CD4-positive, alpha-beta T cell (primary cell): ENCODE measurements at places on chromosomes 12 and 14.

- no peak for DNase-seq
Observed at GRCh38 chr12:132723764-132724140, 13.1 kb downstream of the PGAM5 start.

DNA sequence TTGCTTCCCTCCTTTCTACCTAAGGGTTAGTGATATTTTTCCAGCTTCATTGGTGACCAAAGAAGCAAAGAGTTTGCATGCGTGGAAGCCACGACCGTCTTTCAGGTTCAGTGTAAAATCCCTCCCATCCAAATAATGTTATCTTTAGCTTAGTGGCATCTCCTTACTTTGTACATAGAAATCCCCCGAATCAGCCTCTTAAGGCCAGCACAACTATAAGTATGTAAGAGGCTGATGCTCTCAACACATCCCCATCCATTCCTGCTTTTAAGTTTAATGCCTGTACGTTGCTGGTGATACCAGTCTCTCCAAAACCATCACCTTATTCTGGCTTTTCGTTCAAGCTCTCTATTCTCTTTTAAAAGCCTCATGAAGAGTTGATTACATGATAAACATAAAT is 14.6 kb downstream of the CDKN1B start:
- DNase-seq, result no peak

GRCh38 chr14:99581374-99581773 is 22.6 kb downstream of the CCDC85C start:
- no peak for DNase-seq

GRCh38 chr12:4997939-4998338 is 45.7 kb upstream of the KCNA5 start:
- DNase-seq, result no peak

- no peak for DNase-seq
Observed at GRCh38 chr12:6774499-6775062, 2.3 kb downstream of the LAG3 start.

GRCh38 chr12:45718306-45718705 is 11.2 kb upstream of the ARID2 start:
- DNase-seq, result no peak
